ENCODE measurements at places on chromosomes 7 and 10.

DNA sequence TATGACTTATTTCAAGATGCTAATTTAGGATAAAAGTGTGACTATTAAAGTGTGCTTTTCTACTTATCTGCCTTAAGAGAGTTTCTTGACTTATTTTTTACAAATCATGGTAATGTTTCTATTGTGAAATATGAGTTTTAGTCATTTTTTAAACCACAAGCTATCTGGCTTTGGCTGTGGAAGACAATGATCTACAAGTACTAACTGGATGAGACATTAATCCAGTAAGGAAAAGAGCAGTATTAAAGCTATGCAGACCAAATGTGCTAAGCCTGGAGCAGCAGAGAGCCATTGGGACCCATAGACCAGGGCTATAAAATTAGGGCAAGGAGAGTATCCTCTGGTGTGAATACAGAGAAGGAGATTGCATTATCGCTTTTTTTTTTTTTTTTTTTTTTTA, 92.4 kb downstream of the SEMA3A start:
- no peak for DNase-seq

GRCh38 chr7:2212906-2213305, 19.8 kb downstream of the MAD1L1 start:
- DNase-seq = no peak

DNA sequence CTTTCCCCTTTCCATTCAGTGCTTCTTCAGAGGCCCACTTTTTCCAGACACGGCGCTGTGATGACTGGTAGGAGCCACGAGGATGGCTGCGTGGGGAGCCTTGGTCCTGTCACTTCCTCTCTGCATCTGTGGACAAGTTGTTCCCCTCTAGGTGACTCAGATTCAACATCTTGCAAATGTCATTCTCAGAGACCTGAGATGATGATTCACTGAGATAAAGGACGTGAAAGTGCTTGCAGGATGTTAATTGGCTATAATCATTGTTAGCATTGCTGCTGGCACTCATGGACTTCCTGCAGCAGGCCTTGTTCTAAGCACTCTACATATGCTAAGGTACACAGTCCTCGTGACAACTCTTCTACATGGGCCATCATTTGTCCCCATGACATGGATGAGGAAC, 489.8 kb upstream of the ZMIZ1 start:
- no peak for DNase-seq

GRCh38 chr7:2490181-2490651, 14.0 kb upstream of the GRIFIN start:
- DNase-seq = no peak

GRCh38 chr10:101624526-101625102, 36.5 kb downstream of the DPCD start:
- no peak for DNase-seq

GRCh38 chr7:29278337-29279069, 83.9 kb downstream of the CHN2 start:
- DNase-seq = no peak

DNA sequence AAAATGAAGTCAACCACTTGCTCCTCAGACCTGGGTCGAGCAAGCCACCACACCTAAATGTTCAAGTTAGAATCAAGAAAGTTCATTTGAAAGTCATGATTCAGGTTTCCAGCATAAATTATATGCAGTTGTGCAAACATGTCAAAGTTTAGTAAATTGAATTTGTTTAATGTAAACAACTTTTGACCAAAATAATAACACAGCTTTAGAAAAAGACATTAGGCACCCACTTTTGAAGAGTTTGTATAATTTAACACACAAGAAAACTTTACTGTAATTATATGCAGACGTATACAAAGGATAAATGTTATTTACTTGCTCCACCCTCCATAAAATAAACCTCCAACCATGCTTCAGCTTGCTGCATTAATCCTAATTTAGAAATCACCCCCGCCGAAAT, 680.0 kb downstream of the LRMDA start:
- no peak for DNase-seq

DNA sequence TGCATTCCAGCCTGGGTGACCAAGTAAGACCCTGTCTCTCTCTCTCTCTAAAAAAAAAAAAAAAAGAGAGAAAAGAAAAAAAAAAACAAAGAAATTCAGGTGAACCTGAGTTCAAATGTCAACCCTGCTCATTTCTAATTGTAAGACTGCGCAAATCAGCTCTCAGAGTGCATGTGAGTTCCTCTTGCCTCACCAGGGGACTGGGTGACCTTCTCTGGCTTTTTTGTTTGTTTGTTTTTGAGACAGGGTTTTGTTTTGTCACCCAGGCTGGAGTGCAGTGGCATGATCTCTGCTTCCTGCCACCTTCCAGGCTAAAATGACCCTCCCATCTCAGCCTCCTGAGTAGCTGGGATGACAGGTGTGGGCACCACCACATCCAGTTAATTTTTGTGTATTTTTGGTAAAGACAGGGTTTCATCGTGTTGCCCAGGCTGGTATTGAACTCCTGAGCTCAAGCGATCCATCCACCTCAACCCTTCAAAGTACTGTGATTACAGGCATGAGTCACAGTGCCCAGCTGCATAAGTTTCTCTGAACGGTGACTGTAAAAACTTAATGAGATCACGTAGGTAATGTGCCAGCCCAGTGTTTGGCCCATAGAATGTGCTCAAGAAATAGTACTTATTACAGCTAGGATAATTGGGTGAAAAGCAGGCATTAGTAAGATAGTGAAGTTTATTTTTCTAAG, 45.3 kb upstream of the BAMBI start:
- no peak for DNase-seq

DNA sequence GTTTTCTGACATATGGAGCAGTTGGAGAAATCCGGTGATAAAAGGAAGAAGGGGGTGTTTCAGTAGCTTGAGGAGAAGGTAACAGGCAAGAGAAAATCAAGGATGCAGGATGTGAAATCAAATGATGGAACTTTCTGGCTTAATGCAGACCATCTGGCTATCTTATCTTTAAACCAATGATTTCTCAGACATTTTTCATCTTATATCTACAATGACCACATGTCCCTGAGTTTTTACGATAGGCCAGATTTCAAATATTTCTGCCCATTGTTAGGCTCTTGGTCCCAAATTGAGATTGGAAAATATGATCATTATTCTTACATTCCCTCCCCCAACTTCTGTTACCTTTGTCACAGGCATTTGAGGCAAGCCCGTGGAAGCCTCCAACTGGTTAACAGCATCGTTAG, 486.8 kb downstream of the SUGCT start:
- DNase-seq = no peak

GRCh38 chr7:21947056-21947455, 1.4 kb upstream of the CDCA7L start:
- DNase-seq = no peak

DNA sequence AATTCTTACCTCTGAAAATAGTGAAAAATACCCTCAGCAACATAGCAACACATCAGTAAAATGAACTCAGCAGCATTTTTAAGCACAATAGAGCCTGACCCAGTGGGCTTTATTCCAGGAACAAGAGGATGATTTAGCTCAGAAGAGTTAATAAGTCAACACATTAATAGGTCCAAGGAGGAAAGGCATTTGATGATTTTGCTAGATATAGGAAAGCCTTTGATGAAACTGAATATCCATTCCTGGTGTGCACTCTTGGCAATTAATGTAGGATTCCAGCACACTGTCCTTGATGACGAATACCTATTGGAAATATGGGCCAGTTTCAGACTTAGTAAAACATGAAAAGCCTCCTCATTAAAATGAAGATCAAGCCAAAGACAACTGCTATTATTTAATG, 42.5 kb downstream of the RASGEF1A start:
- DNase-seq = no peak

GRCh38 chr7:77217474-77218185, 18.0 kb upstream of the FGL2 start:
- no peak for DNase-seq

DNA sequence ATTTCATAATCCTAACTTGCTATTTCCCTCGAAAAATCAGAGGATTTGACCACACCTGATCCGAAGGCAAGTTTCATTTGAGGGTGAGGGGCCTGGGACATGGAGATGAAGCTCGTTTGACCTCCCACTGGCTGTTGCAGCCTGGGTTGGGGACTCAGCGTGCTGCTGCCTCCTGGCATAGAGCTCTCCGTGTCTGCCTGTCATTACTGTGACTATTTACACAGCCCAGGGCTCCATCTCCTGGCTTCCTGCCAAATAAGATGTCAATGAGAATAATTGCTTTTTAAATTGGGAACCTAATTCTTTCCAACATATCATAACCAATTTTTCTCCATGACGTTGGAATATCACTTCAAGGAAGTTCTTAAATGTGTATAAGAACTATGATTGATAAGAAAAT, 139.3 kb upstream of the COBL start:
- DNase-seq = no peak

DNA sequence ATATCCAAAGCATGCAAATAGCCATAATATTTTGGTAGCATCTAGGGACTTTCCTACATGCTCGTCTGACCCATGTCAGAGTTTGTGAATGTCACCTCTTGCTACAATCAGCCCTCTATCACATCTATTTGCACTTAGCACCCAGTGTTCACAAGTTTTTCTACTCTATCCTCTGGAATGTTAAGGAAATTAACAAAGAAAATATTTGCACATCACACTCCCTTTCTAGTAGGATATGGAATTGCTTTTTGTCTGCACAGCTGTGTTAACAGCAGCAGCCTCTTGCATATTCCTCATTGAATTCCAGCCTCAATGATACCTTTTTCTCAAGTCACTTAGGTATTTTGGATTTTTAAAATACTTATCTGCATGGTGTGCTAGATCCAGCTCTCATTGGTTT, 403.1 kb upstream of the SEMA3C start:
- no peak for DNase-seq

- no peak for DNase-seq
These were observed 52.3 kb upstream of the COL13A1 start for GRCh38 chr10:69749178-69750010.

DNA sequence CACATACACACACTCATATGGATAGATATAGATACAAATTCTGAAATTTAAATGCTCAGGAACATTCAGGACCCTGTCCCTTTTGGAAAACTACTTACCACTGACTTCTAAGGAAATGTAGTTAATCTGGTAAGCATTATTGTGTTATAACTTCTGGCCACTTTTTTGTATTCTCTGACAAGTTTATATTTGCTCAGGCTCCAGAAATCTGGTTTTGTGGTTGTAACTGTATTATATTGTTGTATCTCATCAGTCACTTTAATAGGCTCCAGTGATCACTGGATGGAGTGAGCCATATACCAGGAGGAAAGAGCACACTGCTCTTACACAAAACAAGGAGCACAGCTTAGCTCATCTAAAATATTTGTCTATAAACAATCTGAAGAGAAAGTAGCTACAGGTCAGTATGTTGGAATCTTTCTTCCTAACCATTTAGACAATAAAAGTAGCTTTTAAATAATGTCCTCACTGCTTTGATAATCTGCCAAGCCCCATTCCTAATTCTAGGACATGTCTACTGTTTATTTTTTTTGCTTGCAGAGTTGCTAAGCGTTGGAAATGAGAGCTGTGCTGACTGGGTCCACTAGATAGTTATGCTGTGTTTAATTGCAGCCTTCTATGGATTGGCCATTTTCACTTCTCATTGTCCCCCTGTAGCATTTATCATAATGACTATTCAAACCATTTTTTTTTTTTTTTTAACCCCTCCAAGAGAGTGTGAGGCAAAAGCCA, 43.8 kb downstream of the SMNDC1 start:
- DNase-seq = no peak

DNA sequence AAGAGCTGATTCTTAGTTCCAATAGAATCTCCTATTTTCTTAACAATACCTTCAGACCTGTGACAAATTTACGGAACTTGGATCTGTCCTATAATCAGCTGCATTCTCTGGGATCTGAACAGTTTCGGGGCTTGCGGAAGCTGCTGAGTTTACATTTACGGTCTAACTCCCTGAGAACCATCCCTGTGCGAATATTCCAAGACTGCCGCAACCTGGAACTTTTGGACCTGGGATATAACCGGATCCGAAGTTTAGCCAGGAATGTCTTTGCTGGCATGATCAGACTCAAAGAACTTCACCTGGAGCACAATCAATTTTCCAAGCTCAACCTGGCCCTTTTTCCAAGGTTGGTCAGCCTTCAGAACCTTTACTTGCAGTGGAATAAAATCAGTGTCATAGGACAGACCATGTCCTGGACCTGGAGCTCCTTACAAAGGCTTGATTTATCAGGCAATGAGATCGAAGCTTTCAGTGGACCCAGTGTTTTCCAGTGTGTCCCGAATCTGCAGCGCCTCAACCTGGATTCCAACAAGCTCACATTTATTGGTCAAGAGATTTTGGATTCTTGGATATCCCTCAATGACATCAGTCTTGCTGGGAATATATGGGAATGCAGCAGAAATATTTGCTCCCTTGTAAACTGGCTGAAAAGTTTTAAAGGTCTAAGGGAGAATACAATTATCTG, 1.6 kb downstream of the LRRTM3 start:
- no peak for DNase-seq

- DNase-seq = no peak
These were observed 57.7 kb upstream of the RHOBTB1 start for GRCh38 chr10:61001731-61002122.

GRCh38 chr10:71581376-71581775, 138.2 kb downstream of the C10orf105 start:
- DNase-seq = no peak

GRCh38 chr7:8185926-8186683, 75.9 kb downstream of the ICA1 start:
- no peak for DNase-seq

DNA sequence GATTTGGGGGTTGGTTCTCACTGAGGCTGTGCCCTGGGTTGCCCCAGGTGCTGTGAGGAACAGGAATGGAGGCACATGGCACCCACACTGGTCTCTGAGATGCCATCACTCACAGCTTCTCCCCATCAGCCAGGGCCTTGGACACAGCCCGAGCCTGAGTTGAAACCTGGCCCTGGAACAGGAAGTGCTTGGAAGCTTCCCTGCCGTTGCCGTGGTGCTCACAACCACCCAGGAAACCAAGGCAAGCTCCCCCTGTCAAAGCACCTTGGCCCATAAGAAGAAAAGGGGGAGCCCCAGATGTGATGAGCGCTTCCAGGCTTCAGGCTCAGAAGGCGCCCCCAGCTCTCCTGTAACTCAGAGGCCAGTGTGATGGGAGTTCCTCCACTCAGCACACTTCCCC, at the start of gene BTBD16:
Gene BTBD16, plus strand, starts transcription at position 221 of the 400 bp plus-strand sequence. CDS start 3,786 bp downstream, outside the sequence.
- no peak for DNase-seq

- DNase-seq = no peak
These were observed 691 bp upstream of the PPA1 start for GRCh38 chr10:70233939-70234300.

DNA sequence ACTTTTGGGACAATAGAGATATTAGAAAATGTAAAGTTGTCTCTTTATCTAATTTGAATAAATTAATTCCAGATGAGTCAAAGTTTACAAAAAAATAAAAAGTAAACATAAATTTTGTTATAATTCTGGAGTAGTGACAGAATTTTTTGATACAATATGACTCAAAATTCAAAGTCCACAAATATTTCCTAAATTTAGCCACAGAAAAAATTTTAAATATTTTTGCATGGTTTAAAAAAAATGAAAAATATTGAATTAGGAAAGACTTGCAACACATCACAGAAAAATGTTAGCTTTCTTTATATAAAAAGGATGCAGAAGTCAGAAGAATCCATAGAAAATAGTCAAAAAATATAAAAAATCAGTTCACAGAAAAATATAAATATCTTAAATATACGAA, 117.7 kb downstream of the ARHGAP21 start:
- no peak for DNase-seq

All from T follicular helper cell (primary cell).